ENCODE measurements at places on chromosomes 4 and X.
A peak's percentile ranks its signal among the peaks of the same experiment; 100 is the strongest.

DNA sequence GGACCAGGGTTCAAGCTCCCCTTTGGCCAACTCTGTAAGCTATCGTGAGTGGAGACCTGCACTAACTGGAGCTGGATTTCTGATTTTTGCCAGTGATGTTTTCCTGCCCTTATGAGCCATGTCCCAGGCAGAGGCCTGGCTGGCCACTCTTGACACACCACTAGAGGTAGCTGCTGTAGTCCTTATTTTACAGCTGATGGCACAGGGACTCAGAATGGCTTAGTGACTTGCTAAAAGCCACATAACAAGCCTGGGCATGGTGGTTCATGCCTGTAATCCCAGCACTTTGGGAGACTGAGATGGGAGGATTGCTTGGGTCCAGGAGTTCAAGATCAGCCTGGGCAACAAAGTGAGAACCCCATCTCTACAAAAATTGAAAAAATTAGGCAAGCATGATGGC is 33.4 kb downstream of the CYTL1 start:
- no peak for DNase-seq

GRCh38 chrX:6095469-6095868 is 133.2 kb downstream of the NLGN4X start:
- no peak for DNase-seq

DNA sequence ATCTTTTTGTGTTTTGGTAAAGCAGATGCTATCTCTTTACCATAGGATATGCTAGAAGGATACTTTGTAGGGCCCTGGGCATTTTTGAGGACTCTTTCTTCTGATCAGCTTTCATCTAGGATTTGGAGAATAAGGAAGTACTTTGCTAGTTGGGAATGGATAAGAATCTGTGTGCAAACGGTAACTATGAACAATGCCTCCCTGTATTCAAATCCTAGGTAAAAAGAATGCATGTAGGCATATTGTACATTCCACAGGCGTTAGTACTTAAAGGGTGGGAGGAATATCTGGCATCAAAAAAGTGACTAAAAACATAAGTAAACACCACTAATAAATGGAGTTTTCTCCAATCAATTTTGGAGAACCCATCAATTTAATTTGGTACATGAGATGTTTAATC is 59.7 kb downstream of the SH3BGRL start:
- DNase-seq: no peak

- DNase-seq: no peak
These were observed 3.6 kb upstream of the ASB11 start for GRCh38 chrX:15319075-15319474.

GRCh38 chr4:99894161-99894997 is at the start of gene LAMTOR3:
TSS of gene LAMTOR3 (minus strand) at chr4:99894427. CDS start at chr4:99893963, 464 bp downstream.
- peak; percentile 89 for DNase-seq

DNA sequence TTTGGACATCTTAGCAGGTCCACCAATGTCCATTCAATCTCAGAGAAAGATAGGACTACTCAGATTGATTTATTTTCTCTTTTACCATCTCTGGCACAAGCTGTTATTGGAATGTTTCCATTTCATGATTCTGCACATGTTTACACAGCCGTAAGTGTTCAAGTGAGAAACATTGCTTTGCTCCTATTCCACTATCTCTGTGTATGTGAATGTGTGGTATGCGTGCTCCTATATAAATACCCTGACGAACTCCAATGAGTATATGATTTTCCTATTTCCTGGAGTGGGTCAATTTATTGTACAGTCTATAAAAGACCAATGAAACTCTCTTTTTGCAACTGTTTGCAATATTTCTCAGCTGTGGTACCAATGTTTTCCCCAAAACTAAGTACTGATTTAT is 221.0 kb upstream of the GALNT7 start:
- DNase-seq: no peak

- DNase-seq: no peak
These were observed 465 bp downstream of the HNRNPH2 start for GRCh38 chrX:101408532-101408841.

DNA sequence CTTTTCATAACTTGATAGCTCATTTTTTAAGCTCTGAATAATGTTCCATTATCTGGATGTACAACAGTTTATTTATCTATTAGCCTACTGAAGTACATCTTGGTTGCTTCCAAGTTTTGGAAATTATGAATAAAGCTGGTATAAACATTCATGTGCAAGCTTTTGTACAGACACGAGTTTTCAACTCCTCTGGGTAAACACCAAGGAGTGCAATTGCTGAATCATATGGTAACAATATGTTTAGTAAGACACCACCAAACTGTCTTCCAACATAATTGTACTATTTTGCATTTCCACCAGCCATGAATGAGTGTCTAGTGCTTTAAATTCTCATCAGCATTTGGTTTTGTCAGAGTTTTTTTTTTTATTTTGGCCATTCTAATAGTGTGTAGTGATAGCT is 266.7 kb upstream of the ATOH1 start:
- no peak for DNase-seq

GRCh38 chr4:30879855-30880598 is 159.9 kb downstream of the PCDH7 start:
- DNase-seq: no peak

DNA sequence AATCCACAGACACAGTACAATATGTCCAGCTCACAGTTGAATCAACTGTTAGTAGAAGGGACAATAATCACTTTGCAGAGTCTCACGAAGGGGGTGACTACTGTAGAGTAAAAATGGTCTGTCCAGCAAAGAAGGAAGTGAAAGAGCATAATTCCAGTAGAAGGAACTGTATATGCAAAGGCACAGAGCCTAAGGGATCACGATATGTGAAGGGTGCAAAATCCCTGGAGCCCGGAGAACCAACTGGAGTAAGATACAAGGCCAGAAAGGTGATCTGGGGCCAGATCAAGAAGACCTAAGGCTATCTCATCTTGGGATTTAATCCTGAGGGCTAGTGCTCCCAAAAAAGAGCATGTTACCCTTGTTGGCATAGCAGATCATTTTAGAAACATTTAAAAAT is 192.7 kb upstream of the LDB2 start:
- no peak for DNase-seq

GRCh38 chrX:24396236-24396930 is 35.9 kb downstream of the SUPT20HL1 start:
- DNase-seq: no peak

All from ovary (tissue), 10 donors.